ENCODE measurements at places on chromosomes 16 and 17.

DNA sequence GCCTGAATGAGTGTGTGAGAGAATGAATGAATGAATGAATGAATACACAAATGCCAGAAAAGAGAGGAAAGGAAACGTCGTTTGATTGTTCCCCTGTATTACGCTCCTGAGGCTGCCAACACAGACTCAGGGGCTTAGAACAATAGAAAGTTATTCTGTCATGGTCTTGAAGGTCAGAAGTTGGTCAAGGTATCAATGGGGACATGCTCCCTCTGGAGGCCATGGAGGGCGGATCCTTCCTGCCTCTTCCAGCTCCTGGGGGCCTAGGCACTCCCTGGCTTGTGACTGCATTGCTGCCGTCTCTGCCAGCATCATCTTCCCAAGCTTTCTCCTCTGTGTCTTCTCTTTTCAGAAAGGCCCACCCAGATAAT is 1.5 kb upstream of the SLC38A8 start:
- DNase-seq = peak; percentile 20

DNA sequence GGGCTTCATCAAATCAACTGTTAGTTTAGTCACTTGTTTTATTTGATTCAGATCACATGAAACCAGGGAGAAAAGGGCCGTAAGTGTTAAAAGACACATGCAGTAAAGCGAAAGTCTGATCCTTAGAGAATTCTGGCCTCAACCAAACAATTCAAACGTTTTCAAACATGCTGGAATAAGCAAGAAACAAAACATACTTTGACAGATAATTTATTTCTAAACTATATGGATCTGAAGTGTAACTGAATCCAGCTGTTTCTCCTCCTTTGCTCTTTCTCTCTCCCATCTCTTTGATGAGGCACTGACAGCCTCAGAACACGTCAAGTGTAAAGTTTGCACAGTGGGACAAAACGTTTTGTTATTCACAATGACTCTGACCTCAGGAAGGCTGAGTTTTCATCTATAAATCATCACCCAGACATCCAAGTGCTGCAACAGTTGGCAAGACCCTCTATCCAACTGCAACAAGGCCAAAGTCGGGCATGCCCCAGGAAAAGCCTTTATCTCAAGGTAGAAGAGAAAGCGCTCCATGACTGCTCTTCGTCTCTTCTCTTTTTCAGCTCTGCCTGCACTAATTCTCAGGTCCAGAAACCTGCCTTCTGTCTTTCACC is 267.1 kb upstream of the MYOCD start:
- DNase-seq = no peak

GRCh38 chr17:43873091-43873490 is 26.1 kb downstream of the CD300LG start:
- no peak for DNase-seq

DNA sequence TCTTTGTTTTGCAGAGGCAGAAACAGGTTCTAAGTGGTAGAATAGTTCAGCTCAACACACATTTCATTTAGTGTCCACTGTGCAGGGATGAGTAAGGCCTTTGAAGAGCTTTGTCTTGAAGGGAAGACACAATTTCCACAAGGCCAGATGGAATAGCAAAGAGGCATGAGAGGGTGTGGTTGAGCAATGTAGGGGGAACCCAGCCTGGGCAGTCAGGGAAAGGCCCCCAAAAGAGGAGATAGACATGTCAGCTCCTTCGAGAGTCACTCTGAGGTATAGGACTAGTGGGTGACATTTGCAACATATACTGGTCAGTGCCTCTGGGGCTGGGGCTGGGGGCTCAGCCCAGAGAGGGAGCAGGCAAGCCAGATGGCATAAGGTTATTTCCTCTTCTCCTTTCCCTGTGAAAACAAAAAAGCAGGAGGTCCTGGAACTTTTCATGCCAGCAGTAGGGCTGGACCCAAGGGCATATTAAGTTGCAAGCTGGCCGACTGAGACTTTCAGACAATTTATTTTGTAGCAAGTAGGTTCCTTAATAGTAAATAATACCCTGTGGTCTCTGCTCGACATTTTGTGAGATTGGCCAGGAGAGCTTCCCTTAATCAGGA is 7.1 kb downstream of the ALKBH5 start:
- DNase-seq = no peak

GRCh38 chr16:66996324-66996982 is 8.1 kb downstream of the CES4A start:
- DNase-seq = peak; percentile 28

DNA sequence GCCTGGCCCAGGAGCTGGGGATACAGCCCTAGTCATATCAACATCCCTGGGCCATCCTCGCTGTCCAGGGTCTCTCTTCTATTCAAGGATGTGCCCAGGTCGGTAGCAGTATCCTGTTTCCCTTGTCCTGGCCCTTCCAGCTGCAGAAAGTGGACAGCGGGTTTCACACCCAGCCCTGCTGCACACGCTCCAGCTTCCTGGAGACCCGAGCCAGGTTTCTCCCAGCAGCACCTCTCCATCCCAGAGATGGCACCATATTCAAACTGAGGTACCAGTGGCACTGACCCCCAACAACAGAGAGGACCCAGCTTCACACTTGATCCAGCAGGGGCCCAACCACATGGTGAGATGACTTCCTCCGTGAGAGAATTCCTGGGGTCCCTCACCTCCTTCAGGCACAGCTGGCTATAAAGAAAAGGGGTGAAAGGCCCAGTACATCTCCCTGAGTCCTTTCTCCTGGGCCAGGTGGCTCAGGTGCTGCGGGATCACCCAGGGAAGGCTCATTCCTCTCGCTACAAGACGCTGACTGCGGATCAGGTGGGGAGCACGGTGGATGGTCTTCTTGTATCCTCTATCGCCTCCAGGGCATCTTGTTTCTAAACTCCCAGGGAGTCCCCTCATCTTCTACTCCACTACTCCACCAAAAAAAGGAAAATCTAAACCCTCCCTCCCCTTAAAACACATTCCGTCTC is 1.4 kb downstream of the CUEDC1 start:
- no peak for DNase-seq

DNA sequence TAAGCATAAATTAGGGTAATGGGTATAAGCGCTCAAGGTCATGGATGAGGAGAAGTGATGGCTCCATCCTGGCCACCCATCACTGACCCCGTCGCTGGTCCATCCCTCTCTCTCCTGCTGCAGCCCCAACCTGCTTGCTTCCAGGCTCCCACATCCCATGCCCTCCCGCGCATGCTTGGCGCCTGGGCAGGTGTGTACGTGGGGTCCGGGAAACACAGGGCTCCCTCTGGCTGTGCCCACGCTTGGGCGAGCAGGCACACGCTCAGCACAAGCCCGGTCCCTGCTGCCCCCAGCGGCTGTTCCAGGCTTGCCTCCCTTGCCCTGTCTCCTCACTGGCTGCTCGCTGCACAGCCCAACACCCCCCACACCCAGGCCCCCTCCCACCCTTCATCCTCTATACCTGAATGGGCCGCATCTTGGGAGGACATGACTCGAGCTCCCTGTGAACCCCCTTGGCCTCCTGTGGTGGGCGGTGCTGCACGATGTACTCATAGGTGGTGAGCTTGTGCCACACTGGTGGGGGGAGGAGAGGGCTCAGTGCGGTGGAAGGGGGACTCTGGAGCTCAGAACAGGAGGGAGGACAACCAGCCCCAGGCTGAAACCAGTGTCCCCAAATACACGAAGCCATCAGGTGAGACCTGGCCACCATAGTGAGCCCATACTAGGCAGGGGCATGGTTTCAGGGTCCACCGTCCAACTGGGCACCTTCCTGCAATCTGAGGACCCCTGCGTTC is 4.7 kb upstream of the TPPP3 start:
- no peak for DNase-seq

DNA sequence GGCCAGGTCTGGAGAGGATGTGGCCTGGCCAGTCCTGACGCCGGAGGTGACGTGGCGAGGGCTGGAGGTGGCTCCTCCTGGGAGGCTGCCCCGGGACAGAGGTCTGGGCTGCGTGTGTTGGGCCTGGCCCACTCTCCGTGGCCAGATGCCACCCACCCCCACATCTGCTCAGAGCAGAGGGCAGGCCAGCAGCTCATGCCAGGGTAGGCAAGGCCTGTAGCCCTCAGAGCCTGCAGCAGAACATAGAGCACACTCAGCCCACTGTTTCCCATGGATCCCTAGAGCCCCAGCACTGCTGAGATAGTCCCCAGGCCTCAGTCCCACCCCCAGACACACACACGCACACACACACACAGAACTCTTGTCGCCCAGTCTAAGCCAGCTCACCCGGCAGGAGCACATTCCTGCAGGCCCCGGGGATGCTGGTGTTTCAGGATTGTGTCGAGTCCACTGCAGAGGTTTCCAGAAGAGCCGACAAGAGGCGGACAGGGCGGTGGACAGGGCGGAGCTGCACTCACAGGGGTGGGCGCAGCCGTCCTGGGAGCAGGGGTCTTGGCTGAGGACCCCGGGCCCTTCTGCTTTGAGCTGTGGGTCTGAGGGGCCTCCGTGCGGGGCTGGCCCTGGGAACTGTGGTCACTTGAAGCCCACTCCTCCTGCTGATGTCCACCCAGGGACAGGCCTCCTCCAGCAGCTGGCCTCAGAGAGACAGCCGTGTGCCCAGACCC is 33.4 kb downstream of the SOX8 start:
- peak; percentile 72 for DNase-seq
